Activated T-helper 1 cell treated with anti-CD3 and anti-CD28 coated beads, Interleukin-2, amount 50 U/mL, for 16 hours (primary cell): ENCODE measurements at places on chromosomes 11 and 22.

DNA sequence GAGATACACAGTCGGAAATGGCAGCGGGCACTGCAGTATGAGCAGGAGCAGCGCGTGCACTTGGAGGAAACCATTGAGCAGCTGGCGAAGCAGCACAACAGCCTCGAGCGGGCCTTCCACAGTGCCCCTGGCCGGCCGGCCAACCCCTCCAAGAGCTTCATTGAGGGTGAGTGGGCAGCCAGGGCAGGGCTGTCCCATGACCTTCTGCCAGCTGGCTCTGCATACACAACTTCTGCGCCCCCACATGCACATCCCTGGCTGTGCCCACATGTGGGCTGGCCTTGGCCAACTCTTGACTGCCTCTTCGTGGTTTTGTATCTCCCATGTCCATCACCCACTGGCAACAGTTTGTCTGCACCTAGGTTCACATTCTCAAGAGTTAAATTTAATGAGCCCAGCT is 81.1 kb downstream of the MORC2 start:
- no peak for DNase-seq

DNA sequence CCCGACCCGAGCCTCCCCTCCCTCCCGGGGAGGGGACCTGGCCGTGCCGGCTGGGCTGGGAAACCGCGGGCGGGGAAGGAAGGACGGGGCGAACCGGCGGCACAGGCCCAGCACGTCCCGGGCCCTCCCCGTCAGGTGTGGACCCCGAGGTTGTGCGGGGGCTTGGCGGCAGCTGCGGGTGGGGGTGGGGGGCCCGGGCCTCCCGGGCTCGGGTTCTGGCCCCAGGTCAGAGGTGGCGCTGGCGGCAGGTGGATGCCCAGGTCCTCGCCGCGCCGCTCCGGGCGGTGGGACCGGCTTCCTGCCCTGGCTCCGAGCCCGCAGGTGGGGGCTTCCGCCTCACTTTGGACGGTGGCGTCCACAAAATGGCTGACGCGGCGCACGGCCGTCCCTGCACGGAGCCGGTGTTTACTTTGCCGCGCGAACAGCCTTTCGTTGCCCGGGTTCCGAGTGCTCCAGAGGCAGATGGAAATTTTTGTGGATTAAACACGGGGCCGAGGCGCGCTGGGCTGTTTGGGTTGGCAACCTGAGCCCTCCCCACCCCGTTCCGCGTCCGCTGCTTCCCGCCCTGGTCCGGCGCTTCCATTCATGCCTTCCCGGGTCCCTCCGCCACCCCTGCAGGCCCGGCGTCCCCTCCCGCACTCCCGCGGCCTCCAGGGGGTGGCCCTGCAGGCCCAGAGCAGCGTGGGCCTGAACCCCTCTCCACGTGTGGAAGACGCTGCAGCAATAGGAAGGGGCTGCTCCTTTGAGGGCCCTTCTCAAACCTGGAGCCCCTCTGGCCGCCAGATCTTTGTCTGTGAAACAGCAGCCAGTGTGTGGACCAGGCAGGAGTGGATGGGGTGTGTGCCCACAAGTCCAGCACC is 92.0 kb upstream of the KCNQ1OT1 start:
- DNase-seq, result no peak

GRCh38 chr11:119584193-119585042 is 144.6 kb downstream of the NECTIN1 start:
- DNase-seq, result no peak

GRCh38 chr11:42054351-42054900 is 595.0 kb upstream of the LRRC4C start:
- DNase-seq, result no peak

GRCh38 chr22:29041408-29041807 is 20.2 kb downstream of the C22orf31 start:
- DNase-seq, result no peak

GRCh38 chr22:27670701-27671412 is 130.7 kb downstream of the MN1 start:
- no peak for DNase-seq

- DNase-seq, result no peak
Measured at GRCh38 chr11:60880643-60881282, 13.4 kb downstream of the ZP1 start.

DNA sequence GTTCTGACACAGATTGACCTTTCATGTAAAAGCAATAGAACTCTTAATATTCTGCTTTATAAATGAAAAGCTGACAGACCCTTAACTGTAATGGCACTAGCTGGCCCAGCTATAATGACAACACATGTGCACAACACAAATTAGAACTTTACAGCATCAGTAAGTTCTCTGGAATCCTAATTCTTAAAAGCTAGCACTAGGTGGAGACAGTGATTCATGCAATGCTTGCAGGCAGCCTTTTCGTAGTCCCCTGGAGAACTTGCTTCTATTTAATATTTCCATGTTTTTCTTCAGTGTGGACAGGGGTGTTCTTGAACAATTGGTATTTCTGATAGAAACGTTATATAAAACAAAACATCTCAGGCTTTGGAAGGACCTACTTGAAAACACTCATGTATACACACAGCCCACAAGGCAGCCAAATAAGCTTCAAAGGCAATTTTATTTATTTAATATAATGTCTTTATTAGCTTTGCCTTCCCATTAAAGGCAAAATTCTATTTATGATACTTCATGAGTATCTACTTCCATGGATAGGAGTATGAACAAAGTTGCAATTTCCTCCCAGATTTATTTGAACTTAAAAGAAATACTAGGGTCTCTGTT is 374.3 kb upstream of the MPPED2 start:
- DNase-seq, result no peak

GRCh38 chr11:119629085-119629484 is 99.9 kb downstream of the NECTIN1 start:
- no peak for DNase-seq

GRCh38 chr11:85096939-85097338 is 530.2 kb downstream of the DLG2 start:
- no peak for DNase-seq

- no peak for DNase-seq
Measured at GRCh38 chr22:48712558-48713271, 1115.0 kb downstream of the BRD1 start.

DNA sequence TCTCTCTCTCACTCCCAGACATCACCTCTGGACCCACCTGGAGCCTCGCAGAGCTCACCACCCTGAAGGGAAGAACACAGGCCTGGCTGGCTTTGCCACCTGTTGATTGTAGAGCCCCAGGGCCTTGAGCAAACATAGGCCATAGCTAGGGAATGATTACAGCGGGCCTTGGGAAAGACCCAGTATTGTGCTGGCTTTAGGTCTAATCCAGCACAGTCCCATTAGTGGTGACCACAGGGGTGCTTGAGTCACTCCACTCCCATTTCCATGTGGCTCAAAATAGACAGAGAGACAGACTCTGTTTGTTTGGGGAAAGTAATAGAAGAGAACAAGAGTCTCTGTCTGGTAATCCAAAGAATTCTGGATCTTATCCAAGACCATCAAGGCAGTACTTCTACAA is 42.7 kb upstream of the FAM181B start:
- DNase-seq, result no peak

- no peak for DNase-seq
Measured at GRCh38 chr11:133081730-133082452, 450.4 kb downstream of the OPCML start.

DNA sequence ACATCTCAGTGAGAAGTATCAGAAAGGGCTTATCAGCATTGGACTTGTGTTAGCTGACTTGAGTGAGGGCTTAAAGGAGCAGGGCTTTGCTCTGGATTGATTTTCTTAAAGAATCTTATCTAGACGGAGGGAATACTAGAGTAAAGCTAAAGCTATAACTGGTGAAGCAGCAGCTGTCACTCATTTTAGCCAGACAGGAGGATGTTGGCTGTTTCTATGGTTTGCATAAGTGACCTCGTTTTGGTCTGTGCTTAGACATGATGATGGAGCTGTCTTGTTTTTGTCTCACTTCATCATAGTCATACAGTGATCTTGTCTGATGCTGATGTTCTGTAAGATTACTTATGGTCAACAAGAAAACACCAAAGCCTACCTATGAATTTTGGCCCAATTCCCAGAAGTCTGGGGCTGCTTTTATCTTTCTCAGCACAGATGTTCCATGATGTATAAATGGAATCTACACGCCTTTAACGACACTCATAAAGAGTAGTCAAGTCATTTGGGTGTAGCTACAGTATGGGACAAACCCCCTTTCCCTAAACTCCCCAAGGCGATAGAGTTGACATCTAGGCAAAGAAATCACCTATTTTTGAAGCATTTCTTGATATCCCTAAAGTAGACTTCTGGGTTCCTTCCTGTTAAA is 77.5 kb upstream of the UCP3 start:
- no peak for DNase-seq

- DNase-seq, result no peak
Measured at GRCh38 chr22:36755316-36755715, 20.6 kb downstream of the IFT27 start.

DNA sequence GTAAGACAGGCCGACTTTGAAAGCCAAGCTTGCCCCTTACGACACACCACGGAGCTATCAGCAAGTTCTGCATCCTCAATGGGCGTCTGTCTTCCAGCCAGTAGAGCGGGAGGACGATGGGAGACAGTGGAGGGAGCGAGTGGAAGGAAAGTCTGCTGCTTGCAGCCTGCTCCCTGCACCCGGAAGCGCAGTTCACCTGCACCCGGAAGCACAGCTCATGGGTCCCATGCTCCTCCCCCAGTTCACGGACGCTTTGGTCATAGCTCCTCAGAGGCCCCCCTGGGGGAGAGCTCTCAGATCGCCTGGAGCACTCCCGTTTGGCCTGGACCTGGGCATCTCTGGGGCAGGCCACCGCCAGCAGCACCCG is 51.3 kb downstream of the FBLN1 start:
- DNase-seq, result no peak

DNA sequence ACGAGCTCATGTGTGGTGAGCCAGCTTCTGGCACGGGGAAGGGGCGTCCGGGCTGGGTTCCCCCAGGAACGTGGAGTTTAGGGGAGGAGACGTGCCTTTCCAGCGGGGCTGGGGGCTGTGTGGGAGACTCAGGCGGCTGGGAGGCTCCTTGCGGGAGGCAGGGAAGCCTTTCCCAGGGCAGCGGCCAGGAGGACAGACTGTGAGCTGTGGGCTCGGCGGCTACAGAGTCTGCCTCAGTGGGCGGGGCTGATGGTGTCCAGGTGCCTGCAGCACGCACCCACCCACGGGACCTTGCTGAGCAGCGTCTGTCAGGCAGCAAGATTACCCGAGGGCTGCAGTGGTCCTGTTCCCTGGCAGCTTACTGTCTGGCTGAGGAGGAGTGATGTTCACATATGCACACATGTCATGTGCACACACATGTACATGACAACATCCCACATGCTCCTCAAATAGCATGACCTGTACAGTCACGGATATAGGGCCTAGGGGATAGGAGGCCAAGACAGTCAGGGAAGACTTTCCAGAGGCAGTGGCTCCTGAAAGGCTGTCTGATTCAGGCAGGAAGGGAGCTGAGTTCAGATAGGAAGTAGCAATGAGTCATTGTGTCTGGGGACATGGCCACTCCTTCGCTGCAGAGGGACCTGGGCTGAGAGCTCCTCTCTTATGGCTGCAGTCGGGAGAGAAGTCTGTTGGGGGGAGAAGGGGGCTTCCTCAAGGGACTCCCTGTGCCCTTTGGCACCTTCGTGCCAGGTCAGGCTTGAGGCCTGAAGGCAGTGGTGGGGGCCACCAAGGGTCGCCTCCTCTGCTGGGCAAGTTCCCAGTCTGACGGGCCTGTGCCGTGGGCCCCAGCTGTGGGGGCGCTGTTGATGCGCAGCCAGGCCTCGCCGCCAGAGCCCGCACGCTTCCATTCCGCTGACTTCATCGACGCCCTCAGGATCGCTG is 23.3 kb upstream of the PPP6R3 start:
- DNase-seq, result no peak

DNA sequence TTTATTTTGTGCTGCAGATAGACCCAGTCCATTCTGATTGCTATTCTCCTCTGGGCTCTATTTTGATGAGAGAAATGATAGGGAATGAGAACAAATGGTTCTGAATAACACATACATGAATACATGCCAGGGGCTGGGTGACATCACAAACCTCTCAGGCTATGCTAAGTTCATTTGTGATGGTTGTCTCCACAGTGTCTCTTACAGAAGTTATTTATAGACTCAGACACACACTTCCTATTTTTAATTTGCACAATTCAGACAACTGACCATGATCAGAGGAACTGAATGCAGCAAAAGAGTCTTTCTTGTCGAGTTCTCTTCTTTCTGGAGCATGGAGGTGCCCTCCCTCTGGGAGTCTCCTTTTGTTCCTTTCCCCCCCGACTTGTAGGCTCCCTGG is 991.7 kb downstream of the OPCML start:
- no peak for DNase-seq

DNA sequence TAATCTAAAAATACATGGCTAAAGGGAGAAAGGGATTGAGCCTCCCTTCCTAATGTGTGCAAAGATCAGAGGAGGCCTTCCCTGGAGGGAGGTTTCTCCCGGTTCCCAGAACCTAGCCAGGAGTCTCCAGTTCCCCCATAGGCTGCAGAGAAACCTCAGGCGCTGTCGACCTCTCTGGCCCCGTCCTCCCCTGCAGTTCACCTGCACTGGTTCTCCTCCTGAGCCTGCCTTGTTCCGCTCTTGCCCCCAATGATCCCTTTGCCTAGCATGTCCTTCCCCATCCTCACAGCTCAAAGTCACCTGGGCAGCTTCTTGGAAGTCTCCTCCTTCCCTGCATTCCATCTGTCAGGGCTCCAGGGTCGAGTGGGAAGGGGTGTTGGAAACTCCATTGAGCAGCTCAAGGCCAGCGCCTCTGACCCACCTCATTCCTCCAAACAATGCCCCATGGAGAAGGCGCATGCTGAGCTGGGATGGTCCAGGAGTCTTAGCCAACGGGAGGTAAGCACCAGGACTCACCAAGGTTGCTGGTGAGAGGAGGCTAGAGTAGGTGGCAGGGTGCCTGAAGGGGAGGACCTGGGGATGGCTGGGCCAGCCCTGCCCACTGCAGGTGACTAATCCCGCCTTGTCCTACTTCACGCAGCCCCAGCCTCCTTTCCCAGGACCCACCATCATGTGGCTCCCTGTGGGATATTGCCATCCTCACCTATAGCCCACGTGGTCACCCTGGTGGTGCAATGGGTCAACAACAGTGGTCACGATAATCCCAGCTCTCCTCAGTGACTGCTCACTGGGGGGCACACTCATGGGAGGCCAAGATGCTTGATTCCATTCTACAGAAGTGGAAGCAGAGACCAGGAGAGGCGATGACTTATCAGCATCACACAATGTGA is 15.4 kb downstream of the RSPH14 start:
- DNase-seq, result no peak

- no peak for DNase-seq
Measured at GRCh38 chr11:95508219-95508890, 277.4 kb upstream of the SESN3 start.

- DNase-seq, result no peak
Measured at GRCh38 chr22:44707752-44708151, 5.7 kb downstream of the PRR5 start.

DNA sequence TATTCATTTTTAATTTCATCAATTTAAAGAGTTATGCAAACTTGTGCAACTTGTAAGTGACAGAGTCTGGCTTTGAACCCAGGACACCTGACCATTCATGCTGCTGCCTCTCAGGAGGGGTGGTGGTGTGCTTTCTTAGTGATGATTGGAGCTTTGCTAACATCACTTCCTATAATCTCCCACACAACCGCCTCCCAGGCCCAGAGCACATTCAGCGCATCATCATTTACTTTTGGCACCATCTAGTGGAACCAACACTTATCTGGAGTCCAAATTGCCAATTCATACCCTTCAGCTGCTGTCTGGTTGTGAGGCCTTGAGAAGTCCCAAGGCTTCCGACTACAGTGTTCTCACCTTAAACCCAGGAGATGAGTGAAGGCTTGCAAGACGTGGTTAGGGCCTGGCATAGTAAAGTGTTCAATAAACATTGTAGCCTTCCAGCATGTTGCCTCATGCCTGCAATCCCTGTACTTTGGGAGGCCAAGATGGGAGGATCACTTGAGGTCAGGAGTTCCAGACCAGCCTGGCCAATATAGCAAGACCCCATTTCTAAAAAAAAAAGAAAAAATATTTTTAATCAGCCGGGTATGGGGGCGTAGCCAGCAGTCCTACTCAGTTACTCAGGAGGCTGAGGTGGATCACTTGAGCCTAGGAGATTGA is 1.1 kb upstream of the TTLL1 start:
- DNase-seq, result no peak
